ENCODE measurements at places on chromosomes 7 and 10.

DNA sequence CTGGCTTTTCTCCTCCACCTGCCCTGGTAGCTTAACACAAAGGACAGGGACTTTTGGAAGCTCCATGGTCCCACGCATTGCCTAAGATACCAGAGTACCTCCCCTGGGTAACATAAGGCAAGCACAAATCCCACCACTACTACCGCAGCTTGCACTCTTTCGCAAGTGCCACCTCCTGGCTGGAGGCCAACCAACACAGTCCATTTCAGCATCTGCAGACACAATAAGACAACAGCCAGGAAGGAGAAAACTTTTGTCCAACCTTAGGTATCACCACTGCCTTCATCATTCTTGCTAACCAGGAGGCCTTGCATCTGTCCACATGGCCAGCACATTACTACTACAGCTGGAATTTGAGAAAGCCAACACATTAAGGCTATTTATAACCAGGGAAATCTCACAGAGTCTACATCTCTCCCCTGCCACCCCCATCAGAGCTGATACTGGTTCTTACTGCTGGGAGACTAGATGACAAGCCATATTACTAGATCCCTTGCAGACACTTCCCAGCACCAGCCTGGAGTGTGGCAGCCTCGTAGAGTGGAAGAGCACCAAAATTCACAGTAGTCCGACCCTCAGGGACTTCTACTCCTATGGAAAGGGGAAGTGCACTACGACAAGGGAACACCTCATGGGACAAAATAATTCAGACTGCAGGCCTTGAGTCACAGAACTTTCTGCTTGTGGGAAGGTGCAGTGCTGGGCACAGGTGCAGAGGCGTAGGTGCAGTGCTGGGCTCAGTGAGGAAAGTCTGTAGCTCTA is 39.8 kb upstream of the CDK13 start:
- DNase-seq = no peak

DNA sequence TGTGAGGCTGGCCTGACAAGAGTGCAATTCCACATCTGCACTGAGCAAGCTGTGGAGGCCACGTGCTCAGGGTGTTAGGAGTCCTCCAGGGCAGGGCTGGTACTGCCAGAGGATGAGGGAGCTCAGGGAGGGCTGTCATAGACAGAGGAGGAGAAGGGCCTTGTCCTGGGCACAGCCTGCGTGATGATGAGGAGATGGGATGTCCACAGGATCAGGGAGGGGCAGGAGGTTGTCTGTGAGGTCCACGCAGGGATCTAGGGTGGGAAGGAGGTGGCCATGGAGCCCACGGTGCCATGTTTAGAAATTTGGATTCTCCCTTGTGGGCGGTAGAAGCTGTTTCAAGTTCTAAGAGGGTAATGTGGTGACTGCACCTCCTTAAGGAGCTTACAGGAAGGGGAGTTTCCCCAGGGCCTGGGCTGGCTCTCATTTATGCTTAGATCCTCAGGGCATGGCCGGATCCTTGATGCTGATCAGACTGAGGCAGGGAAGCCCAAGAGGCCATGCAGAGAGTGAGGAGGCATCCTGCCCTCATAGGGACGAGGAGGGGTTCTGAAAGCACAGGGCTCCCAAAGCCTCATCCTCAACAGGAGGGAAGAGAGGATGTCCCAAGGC is 30.3 kb downstream of the CHAT start:
- no peak for DNase-seq

GRCh38 chr7:37065779-37066271 is 341.5 kb upstream of the AOAH start:
- DNase-seq = no peak

GRCh38 chr10:77309509-77309908 is 328.1 kb downstream of the KCNMA1 start:
- DNase-seq = no peak

GRCh38 chr7:99625321-99625720 is 8.6 kb downstream of the ZSCAN25 start:
- no peak for DNase-seq

GRCh38 chr10:68566955-68567354 is 6.8 kb downstream of the TET1 start:
- DNase-seq = no peak

DNA sequence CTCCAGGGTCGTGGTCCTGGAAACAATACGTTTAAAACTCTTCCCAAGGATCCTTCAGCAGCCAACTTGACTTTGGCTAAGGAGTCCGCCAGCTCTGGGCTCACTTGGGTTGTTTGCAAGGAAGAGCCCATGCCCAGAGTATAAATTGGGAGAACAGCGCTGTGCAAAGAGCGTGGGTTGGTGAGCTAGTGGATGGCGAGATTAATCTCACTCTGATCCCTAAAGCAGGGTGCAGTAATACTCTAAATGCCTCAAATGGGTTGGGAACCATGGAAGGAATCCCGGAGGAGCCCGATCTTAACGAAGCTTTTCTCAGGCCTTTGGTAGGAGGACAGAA is 495 bp upstream of the SDHAF3 start:
- no peak for DNase-seq

DNA sequence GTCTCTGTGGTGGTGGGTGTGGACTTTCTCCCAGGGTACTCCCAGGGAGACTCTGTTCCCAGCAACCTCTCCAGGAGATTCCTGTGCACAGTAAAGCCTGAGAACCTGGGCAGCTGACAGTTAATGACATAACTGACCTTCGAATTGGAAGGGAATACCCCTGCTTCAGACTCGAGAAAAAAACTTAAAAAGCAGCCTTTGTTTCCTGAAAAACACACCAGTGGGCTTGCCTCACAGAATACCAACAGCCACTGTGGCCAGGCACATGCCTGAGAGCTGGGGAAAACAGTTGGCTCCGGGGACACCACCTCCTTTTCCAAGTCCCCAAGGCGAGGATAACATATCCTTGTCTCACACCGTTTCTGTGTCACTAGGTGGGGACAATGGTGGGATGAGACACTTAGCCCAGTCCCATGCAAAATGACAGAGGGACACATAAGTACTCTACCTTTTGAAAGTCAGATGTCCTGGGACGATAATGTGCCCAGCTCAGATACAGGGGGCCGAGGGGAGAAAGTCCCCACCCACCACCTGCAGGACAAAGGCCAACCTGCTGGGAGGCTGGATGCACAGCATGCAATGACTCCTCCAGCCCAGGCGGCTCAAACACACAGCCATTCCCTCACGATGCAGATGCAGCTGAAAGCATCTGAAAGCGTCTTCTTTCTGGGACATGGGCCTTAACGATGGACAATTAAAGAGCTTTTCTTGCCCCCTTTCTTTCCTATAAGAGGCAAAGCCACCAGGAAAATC is 65.6 kb downstream of the HIPK2 start:
- DNase-seq = no peak

DNA sequence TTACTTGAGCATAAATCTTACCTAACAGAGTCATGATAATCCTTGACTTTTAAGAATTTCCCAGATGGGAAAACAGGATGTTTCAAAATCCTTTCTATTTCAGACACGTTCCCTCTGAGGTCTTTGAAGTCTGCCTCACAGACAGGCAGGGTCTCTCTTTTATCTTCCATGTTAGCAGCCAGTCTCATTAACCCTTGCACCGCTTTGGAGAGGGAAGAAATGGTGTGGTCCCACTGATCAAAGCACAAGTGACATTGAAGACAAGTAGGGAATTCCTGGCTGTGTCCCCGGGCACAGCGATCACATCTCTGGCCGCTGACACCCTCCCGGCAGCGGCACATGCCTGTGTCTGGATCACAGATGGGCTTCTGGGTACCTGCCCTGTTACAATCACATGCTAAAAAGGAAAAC is 52.7 kb upstream of the LAMB1 start:
- DNase-seq = no peak

GRCh38 chr10:69639291-69640195 is 9.5 kb downstream of the FAM241B start:
- no peak for DNase-seq

GRCh38 chr7:46109437-46109836 is 188.4 kb upstream of the IGFBP3 start:
- no peak for DNase-seq

- DNase-seq = no peak
Observed at GRCh38 chr7:95335093-95335492, 10.8 kb upstream of the PON1 start.

GRCh38 chr7:29922921-29923700 is 66.5 kb downstream of the SCRN1 start:
- no peak for DNase-seq

DNA sequence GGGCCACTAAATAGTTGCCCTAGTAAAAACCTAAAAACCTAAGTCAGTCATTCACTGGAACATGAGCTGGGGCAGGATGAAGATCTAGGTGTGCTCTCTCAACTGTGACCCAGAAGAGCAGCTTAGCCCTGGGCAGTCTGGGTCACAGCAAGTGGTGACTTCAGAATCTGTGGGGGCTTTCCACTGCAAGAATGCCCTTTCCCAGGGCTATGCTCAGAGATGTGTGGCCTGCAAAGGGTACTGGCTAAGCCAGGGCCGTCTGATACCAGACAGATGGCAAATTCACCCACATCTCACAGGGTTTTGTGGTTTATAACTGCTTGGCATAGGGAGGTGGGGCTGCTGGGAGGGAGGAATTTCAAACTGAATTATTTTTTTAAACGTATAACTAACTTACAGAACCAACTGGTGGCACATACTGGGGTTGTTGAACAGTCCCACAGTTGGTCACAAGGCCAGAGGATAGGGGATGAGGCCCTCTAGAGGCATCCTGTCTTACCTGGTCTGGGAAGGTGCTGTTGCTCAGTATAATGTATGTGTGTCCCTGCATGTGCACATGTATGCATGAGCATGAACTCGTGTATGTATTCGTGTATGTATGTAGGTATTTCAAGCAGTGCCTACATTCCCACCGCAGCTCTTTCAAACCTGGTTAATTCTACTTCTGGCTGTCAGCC is 63.2 kb downstream of the PRPF18 start:
- DNase-seq = no peak

GRCh38 chr7:21253740-21254687 is 173.9 kb upstream of the SP4 start:
- no peak for DNase-seq

DNA sequence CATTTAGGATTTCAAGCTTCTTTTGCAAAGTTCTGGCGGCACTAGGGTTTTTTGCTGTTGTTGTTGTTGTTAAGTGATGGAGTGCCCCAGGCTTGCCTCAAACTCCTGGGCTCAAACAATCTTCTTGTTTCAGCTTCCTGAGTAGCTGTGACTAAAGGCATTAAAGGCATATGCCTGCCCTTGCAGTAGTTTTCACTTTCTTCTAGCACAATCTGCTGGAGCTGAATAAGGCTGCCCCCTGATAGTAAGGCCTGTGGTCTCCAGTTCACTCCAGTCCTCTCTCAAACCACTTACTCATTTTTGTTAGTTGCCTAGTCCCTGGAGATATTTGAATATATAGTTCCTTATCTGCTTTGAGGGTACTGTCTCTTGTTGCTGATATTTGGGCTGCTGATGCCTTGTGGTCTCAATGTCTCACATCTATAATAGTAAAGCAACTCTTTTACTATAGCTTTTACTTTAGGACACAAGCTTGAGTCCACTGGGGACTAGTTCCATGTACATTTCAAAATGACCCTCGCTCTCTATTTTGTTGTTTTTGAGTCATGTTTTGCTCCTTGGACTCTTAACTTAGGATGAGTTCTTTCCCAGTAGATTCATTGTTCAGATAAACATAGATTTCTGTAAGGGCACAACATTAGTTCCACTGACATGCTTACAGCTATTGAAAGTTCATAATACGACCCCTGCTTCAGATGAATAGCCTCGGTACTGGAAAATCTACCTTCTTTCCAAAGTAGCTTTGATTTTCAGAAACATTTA is 25.5 kb downstream of the PHF14 start:
- DNase-seq = no peak

DNA sequence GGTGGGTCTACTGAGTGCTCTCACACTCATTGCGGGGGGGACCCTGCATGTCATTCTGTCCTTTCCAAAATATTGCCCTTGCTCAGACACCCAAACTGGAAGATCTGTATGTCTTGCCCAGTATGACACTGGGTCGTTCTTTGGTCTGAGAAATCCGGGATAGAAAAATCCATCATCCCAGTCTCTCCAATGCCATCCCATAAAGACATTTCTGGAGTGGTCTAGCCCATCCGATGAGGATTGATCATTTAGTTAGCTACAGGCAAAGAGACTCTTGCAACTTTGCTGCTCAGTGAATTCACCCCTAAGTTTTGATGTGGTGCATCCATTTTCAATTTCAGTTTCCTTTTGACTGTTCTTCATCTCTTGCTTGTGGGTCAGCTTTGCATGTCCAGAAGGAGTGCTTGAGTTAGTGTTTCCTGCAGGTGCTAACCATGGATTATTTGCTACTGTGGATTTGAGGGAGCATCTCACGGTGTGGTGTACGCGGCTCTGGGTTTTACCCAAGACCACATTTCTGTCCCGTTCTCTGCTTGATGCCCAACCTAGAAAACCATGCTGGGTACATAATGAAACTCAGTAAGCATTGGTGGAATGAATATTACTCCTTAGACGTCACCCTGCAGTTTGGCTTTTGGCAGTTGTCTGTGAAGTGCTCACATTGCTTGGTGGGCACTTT is 247.0 kb upstream of the MKI67 start:
- DNase-seq = no peak

GRCh38 chr10:25614652-25615051 is 319.4 kb upstream of the MYO3A start:
- no peak for DNase-seq

- DNase-seq = no peak
Observed at GRCh38 chr10:132940791-132941465, 1.4 kb downstream of the CFAP46 start.

DNA sequence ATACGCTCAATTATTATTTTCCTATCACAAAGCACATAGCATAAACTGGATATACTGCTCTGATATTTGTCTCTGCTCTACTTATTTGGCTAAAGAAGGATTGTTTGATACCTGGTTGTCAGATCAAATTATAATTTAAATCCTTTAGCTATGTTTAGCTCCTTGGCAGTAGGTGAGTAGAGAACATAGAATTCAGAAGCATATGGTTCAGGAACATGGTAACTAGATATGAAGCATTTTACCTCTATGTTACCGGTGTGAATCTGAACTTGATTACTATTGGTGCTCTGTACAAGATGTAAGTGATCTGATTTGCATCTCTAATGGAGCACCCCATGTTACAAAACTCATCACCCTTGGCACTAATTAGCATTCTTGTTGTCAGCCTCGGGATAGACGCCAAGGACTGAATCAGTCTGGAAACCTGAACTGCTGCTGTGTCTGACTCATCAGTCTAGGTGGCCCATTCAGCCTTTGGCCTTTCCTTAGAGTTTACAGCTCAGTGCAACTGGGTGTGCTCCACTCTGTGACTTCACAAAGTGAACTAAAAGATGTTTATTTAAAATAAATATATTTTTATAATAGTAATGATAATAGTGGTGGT is 12.3 kb upstream of the MYPN start:
- no peak for DNase-seq

GRCh38 chr10:70461397-70462348 is 16.9 kb upstream of the PALD1 start:
- DNase-seq = no peak
